Stimulated activated CD4-positive, alpha-beta T cell treated with anti-CD3 and anti-CD28 coated beads, Interleukin-1b, Interleukin-23, amount 100 ng/mL, for 1 hour (primary cell): ENCODE measurements at places on chromosomes 1 and 21.

GRCh38 chr1:40316595-40317393 lies at the start of gene COL9A2:
Gene COL9A2 (minus strand): TSS chr1:40317286. CDS start chr1:40317197, 89 bp downstream.
- peak; percentile 22 for DNase-seq

DNA sequence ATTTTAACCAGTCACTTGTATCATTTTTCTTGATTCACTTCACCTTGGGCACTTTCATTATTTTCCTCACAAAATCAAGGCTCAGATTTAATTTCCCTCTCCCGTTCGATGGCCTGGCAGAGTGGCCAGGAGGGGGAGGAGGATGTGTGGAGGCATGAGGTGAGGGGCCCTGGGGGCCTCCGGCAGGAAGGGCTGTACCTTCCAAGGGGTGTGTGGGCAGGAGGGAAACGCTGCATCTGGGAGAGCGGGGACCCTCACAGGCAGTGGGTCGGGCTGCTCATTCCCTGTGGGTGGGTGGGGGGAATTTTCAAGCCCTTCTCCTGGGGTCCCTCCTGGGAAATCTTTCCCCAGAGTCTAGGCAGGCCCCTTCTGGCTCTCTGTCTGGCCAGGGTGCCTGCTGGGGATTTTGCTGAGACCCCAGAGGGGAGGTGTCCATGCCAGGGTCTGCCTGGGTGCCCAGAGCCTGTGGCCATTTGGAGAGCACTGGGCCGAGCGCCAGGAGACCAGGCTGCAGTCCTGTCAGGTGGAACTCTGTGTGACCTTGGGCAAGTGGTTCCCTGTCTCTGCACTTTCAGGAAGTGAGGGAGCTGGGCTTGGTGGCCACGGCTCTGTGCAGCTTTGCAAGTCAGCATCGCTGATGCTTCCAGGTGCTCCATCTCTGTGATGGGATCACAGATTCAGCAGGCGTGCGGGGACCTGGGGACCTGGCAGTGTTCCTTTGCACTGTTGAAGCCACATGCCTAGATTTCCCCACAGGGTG lies 81.9 kb upstream of the C1orf174 start:
- no peak for DNase-seq

- no peak for DNase-seq
Measured at GRCh38 chr1:229237320-229237719, 33.6 kb upstream of the RAB4A start.

GRCh38 chr1:27410709-27411108 lies 18.3 kb downstream of the GPR3 start:
- no peak for DNase-seq

DNA sequence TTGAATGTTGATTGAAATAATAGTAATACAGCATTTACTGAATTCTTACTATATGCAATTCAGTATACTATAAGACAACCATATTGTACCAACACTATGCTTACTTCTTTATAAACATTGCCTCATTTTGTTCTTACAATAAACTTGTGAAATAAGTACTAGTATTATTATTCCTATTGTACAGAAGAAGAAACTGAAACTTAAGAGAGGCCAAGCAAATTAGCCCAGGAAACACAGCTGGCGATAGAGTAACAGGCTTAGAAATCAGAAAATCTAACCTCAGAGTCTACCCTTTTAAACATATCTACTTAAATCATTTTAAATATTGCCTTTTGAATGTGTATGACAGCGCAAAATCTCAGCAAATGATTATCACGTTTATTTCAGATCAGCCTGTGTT lies 41.7 kb downstream of the FASLG start:
- DNase-seq: no peak

DNA sequence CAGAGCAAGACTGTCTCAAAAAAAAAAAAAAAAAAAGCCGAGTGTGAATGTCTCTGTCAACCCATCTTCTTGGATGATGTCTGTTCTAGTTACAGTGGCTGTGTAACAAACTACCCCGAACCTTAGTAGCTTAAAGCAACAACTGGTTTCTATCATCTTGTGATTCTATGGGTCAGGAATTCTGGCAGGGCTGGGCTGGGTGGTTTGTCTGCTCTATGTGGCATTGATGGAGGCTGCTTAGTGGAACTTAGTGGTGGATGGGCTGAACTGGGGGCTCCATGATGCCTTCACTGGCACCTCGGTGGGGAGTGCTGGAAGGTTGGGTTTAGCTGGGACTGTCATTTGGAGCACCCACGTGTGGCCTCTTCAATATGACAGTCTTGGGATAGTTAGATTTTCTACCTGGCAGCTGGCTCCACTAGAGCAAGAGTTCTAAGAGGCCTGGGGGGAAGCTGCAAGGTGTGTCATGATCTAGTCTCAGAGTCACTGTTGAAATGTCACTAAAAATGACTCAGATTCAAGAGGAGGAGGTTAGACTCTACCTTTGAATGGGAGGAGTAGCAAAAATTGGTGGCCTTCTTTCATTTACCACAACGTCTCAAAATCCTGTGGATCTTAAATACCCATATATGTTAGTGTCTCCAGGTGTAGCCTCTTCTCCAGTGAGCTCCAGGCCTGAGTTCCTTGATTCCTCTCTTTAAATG lies 18.6 kb downstream of the ACOT11 start:
- DNase-seq: no peak

DNA sequence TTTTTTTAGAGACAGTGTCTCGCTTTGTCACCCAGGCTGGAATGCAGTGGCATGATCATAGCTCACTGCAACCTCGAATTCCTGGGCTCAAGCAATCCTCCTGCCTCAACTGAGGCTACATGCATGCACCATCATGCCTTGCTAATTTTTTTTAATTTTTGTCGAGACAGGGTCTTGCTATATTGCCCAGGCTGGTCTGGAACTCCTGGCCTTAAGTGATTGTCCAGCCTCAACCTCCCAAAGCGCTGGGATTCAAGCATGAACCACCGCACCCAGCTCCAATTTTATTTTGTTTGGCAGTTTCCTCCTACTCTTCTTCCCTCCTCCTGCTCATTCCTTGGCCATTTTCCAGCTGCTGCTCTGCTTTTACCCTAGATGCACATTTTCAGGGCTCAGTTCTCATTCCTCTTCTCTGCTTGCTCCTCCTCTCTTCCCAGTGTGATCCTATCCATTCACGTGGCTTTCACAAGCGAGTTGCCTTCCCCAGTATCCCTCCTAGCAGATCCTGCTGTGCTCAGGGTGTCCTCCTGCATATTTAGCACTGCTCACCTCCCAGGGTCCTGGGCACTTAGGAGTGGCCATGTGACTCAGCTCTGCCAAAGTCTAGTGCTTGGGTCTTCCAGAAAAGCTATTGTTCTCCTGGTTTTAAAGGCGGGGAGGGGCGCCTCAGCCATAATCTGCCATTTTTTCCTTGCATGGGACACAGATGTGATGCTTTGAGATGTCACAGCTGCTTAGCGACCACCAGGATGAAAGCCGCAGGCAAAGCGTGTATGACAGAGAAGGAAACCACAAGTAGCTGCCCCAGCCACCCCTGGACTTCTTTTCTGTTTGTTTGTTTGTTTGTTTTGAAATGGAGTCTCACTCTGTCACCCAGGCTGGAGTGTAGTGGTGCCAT lies 33.7 kb downstream of the PSEN2 start:
- no peak for DNase-seq

GRCh38 chr1:178277793-178278530 lies 184.1 kb downstream of the RASAL2 start:
- no peak for DNase-seq

- no peak for DNase-seq
Measured at GRCh38 chr1:203823306-203823705, 27.9 kb downstream of the ZBED6 start.

DNA sequence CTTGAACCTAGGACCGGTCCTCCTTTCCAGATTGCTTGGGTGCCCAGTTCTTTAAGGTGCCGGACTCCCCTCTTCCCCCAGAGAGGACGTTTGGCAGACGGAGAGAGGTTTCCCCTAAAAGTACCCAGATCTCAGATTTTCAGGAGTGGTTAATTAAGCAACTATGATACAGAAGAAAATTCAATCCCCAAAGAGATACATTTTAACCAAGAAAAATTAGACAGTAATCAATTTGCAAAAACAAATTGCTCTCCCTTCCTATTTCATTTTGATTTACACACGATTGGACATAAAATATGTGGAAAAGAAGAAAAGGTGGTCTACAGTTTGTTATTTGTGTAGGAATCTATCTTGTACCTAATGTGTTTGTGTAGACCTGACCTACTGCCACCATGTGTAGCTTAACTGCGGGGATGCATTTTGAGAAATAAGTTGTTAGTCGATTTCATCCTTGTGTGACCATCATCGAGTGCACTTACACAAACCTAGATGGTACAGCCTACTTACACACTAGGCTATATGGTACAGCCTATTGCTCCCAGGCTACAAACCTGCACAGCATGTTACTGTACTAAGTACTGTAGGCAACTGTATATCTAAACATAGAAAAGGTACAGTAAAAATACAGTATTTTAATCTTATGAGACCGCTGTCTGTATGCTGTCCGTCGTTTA lies 755 bp downstream of the RPAP2 start:
- DNase-seq: no peak

DNA sequence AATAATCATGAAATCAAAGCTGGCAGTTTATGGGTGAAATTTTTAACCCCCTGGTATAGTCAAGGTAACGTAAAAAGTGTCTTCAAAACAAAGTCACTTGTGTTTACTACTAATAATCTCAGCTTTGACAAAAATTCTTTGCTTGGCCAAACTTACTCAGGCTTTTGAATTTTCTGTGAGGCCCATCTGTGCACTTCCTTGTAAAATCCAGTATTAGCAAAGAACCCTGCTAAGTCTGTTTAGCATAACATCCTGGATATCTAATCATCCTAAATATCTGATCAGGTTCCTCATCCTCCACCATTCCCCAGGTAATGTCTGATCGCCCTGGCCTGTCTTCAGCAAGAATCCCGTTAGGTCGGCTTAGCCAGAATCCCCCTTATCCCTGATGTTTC lies 3.0 kb downstream of the LYST start:
- no peak for DNase-seq

- no peak for DNase-seq
Measured at GRCh38 chr1:55673416-55673815, 458.3 kb upstream of the USP24 start.

DNA sequence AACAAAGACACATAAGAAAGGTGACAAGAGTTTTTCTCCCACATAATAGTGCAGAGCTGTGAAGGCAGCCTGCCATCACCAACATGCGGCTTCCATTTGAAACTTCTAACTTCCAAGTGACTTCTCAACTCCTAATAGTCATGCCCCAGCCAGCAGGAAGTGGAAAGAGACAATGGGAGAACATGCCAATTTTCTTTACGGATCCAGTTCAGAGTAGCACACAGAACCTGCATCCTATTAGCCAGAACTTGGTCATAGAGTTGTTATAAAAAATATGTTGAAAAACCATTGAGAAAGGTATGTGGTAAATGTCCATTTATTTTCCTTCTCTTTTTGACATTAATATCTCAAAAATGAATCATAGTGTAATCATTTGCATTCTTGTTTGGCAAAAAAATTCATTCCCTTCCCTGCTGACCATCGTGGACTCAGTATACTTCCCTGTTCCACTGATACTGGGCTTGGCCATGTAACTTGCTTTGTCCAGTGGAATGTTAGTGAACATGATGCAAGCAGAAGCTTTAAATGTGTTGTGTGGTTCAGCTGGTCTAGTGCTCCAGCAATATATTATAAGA lies 197.4 kb downstream of the SEC16B start:
- no peak for DNase-seq

DNA sequence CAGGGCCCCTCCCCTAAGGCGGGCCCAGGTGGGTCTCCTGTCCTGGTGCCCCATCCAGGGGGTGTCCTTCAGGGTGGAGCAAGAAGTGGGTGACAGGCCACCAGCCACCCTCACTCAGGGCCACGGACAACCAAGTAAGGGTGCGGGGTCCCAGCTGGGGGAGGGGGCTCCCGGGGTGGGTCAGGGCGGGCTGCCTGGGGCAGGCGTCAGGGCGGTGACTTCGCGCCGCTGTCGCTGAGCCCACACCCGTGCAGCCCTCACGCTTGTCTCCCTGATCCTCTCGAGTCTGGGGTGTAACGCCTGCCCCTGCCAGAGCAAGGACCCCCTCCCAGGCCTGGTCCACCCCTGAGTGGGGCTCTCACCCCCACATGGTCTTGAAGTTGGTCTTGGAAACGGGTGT lies 22.2 kb downstream of the ARHGEF16 start:
- no peak for DNase-seq

DNA sequence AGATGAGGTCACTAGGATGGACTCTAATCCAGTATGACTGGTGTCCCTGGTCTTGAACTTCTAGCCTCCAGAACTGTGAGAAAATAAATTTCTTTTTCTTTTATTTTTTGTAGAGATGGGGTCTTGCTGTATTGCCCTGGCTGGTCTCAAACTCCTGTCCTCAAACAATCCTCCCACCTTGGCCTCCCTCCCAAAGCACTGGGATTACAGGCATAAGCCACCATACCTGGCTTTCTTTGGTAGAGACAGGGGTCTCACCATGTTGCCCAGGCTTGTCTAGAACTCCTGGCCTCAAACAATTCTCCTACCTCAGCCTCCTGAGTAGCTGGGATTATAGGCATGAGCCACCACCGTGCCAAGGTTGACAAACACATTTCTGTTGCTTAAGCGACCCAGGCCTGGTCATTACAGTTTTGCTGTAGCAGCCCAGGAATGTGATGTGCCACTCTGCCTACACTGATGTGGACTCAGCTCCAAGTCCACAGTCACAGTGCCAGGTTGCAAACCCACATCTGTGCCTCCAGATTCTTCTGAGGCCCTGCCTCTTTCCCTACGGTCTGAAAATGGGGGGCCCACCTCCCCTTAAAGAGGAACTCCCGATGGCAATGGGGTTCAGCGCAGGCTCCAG lies 15.9 kb downstream of the PYCR2 start:
- no peak for DNase-seq

DNA sequence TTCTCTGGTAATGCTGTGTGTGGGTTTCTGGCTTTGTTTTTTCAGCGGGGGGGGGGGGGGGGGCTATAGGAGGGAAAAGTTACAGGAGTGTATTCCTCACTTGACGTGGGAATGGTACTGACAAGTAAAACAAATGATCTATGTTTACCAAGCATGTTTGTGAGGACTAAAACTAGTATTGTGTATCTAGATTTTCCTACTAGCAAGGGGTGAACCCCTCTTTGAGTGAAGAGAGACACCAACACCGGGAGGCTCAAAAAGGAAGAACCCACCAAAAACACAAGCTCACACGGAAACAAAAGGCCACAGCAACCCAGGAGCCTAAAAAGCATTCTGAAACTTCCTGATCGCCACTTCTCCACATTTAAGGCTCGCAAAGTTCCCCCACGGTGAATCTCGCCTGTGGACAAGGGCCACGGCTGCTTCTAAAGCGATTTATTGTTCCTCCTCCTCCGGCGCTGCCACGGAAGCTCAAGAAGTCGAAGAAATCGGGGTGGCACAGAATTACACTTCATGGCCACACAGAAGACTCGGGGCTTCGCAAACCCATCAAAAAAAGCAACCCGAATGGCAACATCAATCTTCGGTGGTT lies 703 bp downstream of the PUM1 start:
- no peak for DNase-seq
